HCT116 (cell line): ENCODE measurements at places on chromosomes 5 and 9.

DNA sequence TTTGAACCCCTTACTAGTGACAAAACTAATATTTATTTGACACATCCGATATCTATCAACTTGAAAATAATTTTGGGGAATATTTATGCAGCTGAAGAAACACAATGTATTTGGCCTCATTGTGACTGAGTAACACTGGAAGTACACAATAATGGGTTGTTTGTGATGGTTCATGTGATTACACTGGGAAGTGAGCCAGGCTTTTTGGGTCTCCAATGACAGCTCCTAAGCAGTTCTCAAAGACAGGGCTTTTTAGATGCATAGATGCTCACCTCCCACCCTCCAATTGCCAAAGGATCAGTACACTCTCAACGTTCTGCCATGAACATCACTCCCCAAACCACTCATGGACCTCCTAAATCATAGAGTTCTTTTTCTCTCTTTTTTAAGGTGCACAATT lies 170.0 kb downstream of the SLC24A2 start:
- DNase-seq: no peak

DNA sequence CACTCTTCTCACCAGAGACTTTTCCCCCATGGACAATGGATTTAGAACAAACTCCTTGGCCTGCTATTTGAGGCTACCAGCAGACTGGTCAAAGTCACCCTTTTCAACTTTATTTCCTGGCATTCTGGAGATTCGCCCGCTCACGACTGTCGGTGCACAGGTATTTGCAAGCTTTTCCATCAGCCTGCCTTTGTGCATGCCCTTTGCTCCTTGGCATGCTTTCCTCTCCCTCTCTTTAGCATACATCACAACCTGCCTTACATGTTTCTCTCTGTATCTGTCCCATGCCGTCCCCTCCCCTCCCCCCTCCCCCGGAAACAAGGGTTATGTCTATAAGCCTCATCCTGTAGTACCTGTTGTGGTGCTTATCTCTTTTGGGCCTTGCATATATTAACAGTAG lies 257.1 kb downstream of the AOPEP start:
- no peak for DNase-seq

GRCh38 chr5:82107267-82107666 lies 135.4 kb downstream of the ATG10 start:
- no peak for DNase-seq

- DNase-seq: no peak
These were observed 17.9 kb downstream of the HNRNPK start for GRCh38 chr9:83962165-83962564.

DNA sequence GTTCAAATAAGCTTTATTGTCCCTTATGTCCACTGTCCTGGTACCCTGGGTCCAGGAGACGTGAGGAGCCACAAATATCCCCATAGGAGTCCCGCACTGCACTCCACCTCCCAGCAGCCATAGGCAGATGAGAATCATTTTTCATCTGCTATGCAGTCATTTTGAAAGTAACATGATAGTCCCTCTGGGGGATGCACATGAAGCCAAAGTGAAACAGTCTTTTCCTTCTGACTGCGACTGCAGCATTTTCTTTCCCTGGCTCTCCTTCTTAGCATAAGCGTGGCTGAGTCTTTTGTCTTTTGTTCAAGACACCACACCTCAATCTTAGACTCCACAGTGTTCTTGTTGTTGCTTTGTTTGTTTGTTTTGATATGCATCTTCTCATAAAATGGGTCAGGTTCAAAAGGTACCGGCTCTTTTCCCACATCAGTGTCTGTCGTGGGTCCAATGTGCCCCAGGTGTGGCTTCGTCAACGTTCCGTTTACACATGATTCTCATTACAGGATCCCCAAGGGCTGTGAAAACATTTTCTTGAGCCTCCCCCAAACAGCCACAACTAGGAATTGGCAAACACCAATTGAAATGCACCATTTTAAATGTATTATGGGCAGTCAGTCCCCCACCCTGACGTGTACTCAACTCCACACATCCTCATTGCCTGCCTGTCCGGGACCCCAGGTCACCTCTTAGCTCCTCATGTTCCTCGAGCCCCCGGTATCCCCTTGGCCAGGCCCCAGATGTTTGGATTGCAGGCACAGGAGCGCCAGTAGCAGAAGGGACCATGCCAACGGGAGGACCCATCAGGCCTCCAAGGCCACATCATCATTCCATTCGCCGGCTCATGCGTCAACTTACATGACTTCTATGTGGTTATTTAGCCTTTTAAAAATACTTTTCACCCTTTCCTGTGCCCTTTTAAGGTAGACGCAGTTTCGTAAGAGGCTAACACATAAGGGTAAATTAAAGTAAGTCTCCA lies 237.8 kb upstream of the DAPK1 start:
- no peak for DNase-seq

DNA sequence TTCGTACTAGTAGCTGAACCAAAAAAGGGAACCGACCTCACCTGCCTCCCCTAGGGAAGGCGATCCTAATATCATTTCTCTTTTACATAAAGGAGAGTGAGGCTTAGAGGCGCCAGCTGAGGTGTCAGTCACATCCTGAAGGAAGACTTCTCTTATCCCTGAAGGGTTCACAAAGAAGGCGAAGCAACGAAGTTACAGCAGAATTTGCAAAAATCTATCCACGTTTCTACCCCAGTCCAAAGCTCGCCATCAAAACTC lies 598 bp upstream of the KIAA1191 start:
- DNase-seq: no peak

DNA sequence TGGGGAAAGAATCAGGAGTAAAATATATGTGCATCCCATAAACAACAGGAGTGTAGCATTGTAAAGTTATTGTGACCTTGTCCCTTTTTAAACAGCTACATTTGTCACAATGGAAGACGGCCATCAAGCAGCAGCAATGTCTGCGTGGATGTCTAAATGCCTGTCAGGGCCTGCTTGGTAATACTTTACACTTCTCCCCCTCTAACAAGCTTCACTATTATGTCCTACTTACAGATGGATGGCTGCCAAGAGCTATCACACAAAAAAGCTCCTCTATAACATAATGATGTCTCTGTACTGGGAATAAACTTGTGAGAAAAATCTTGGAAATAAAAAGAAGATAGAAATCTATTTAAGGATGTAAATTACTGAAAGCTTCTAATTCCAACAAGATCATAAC lies 213.0 kb downstream of the FBXL17 start:
- DNase-seq: no peak

GRCh38 chr5:150598821-150599273 lies 41.6 kb upstream of the SYNPO start:
- no peak for DNase-seq

- DNase-seq: no peak
These were observed 768.1 kb upstream of the GRAMD2B start for GRCh38 chr5:125655156-125655555.

GRCh38 chr5:4387290-4387689 lies 752.8 kb upstream of the ADAMTS16 start:
- DNase-seq: no peak

- no peak for DNase-seq
These were observed 28.4 kb upstream of the PRDM12 start for GRCh38 chr9:130635721-130636647.

DNA sequence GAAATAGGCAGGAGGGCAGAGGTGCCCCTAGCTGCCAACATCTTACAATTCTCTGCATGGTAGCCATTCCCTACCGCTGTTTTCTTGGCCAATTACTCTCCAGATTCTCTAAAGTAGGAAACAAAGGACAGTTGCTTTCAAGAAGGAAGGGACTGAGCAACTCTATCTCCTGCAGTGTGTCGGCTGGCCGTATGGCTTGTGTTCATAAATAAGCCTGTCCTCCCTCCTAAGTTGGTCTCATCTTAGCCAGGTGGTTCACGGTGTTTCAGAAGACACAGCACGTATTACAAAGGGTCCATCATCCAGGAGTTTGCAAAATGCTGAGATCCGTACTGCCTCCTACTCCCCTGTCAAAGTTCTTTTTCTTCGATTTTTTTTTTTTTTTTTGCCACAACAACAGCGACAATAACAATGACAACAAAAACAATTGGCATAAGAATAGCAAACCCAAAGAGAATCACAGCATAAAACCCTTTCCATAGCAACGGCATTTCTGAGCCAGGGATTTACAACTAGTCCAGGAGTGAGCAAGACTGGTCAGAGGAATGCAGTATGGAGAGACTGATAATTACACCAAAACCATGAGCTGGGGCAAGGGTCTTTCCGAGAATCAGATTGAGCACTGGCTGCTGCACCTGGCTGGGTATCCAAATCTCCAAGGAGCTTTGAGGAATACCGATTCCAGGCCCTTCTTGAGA lies 212.8 kb downstream of the SLIT3 start:
- no peak for DNase-seq

DNA sequence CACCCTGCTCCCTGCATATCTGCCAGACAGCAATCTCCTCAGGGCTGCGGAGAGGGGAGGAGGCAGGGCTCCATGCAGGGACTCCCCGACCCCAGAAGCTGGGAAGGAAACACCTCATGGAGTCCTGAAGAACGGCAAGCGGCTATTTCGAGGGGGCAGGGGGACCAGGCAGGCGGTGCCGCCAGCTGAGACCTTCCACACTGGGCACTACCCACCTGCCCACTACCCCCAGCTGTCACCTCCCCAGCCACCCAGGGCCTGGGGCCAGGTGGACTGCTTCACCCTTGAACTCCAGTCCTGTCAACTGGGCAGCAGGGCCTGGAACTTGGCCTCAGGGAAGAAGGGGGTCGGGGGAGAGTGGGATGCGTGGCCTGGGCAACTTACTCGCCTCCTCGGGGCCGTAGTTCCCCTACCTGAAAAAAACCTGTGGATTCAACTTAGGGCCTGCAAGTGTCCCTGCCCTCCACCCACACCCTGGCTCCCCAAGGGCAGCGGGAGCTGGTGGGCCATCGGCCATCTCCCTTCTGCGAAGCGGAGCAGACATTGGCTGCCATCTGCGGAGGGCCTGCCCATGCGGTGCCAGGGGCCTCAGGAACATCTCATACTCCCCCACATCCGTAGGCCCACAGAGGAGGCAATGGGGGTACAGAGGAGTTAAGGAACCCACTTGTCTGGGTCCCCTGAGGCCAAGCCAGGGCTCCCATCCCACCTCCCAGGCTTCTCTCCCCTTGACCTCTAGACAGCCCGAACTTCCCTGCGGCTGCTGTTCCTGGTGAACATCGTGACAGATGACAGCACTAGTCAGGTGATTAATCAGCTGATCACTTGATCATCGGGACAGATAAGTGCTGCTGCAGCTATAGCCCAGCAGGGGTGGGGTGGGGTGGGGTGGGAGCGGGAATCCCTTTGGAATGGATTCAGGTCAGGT lies 18.5 kb upstream of the RALGDS start:
- no peak for DNase-seq

DNA sequence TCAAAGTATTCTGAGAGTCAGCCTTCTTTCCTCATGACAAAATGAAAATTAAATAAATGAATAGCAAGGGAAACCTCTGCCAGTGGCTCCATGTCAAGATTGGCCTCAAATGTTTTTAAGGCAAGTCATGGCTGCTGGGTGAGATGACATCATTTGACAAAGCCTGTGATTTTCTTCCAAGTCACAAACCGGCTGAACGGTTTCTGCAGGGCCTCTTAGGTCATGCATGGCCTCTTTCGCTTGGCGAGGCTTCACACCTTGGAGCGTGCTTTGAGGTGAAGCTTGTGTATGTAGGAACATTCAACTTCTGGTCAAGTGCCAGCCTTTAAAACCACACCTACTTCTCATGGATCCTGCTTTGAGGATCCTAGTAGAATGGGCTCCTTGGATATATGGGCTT lies 161.0 kb upstream of the ZNF618 start:
- DNase-seq: no peak

DNA sequence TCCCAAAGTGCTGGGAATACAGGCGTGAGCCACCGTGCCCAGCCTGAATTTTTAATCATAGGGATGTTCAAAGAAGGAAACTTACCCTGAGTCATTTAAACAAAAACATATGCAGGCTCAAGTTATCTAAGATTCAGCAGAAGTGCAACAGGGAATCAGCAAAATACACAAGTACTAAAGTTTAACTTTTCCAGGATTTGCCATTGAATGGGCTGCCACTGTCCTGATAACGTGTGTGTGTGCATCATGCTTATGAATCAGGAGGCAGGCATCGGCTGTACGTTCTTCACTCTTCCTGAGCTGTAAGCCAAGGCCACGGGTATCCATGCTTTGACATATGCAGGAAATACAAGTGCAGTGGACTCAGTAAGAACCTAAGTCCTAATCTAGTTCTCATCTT lies 48.8 kb upstream of the FST start:
- no peak for DNase-seq

GRCh38 chr9:20980832-20981455 lies 50.5 kb downstream of the HACD4 start:
- DNase-seq: no peak

DNA sequence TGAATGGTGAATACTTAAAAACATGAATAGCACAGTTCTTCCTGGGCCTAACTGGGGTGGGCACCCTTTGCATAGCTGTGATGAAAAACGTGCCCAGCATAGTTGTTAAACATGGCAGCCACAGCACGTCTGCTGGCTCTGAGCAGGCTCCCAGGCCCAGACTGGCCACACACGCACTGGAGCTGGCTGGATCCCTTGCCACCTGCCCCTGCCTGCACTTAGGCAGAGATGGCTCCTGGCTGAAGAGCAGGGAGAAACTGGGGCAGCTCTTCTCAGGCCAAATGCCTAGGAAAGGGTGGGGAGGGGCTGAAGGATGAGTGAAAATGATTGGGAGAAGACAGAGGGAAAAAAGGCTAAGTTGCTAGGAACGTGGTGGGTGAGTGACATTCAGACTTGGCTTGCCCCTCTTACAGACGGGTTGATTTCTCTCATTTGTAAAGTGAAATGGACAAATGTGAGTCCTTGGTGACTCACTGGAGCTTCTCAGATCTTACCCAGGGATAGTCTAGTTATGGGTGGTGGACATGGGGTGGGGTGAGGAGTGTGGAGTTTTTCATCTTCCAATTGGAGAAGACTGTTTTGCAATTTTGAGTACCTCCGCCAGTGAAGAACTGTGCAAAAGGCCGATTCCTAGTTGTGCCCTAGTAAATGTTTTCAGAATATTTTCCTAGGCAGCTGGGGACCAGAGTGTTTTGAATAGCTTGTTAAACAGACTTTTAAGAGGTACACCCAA lies 42.4 kb downstream of the TRIO start:
- no peak for DNase-seq

DNA sequence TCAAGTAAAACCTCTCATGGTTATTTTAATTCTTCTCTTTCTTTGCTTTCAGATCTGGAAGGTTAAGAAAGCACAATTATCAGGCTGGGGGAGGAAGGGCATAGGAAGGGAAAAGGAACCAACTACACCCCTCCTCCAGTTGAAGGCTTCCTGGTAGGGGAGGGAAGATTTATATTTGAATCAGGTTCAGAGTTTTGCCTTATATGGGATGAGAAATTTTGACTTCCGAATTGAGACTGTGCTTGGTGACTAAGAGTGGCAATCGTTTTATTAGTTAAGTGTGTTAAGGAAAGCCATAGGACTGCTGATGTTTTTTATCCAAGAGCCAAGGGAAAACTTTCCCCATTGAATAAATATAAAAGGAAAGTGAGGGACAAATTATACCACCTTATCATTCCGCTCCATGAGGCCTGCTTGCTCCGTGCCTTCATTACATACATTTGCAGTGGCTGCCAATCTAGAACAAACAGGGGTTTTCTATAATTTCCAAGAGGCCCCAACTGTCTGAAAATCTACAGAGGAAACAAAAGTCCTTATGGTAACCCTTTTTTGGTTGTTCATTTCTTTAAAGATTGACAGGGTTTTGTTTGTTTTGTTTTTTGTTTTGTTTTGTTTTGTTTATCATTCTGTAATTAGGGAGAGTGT lies 115.7 kb upstream of the EPB41L4A start:
- DNase-seq: no peak
